BJ (cell line): ENCODE measurements at places on chromosomes 2 and 18. TPM values are rescaled to one million over a fixed set of nuclear protein-coding genes. Genes with fewer than 3 reads are reported as not detected.

DNA sequence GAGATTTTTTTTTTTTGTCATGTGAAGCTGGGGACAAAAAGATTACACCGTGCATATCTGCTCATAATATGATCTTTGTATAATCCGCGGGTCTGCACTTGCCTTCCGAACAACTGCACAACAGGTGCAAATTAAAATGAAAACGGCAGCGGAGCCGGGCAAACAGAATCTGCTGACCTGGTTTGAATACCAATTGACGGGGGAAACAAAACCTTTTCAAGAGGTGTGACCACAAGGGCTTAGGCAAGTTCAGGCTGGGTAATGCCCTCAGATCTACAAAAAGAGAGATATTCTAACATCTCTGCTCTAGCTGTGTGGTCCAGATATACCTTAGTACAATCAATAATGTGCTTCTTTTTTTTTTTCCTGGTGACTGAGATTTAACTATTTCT is 88.5 kb downstream of the ZEB2 start:
- DNase-seq, result no peak

- DNase-seq, result peak; percentile 9
These were observed 15.8 kb upstream of the ZAP70 start for GRCh38 chr2:97697252-97698235.

- DNase-seq, result no peak
These were observed 31.9 kb downstream of the NRP2 start for GRCh38 chr2:205714058-205714776.

- DNase-seq, result no peak
These were observed 223.7 kb downstream of the SOX11 start for GRCh38 chr2:5915881-5916310.

- DNase-seq, result no peak
These were observed at the start of gene GTF2A1L for GRCh38 chr2:48617618-48618017. Gene GTF2A1L, plus strand, starts transcription at chr2:48617856. Its CDS starts 19 bp downstream, at chr2:48617875.

DNA sequence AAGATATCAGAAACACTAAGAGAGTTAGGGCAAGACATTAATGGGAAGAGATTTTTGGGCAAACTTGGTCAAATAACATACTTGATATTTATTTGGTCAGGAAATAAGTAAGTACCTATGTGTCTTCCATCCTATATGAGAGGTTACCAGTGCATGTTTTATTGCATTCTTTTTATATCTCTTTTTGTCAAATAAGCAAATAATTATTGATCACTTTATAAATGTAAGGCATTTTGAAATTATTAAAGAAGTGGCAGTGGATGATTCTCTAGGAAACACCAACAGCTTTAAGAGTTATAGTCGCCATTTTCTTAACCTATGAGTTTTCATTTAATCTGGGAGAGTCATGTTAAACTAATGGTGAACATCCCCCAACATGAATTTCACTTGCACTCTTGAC is 453.3 kb downstream of the MEIS1 start:
- DNase-seq, result no peak

DNA sequence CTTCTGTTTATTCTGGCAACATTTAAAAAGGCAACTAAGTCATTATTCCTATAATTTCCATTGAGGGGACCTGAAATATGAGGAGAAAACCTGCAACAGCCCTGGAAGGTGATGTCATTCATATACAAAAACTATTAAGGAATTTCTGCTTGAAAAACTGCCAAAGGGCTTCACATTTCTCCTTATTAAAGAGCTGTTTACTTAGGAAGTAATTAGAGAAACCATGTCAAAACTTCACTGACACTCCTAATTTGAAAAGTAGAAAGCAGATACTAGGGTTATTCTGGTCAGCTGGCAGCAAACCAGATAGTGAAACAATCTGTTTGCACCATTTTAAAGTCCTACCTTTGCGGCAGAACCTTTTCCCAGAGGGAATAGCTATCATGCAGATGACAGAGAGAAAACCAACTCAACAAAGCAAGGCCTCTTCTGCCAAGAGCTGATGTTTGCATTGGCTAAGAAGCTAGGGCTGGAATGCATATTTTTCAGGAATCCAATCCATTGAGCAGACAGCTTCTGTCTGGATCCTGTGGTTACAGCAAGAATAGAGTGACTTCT is 592.2 kb upstream of the SYT4 start:
- DNase-seq, result no peak

DNA sequence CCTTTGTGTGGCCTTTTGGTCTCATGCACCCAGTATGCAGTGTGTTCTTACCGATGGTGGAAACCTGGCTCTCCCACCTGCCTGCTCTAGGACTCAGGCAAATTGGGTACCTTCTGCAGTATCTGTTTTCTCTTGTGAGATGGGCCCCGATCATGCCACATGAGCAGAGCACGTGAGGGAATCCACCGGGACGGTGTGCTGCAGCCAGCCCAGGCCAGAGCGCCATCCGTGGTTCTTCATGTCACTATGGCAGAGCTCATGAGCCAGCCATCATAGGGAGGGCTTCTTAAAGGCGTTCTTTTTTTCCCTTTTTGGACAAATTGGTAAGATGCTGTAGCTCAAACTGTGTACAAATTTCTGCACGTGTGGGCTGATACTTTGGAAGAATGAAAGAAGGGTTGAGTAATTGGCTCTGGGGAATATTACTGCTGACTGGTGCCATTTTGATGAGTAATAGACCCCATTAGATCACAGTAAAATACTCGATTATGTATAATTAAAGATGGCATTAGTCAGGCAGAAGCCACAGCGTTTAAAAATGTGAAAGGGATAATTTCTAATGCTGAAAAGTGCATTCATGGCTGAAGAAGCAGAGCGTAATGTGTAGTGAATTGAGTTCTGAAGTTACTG is 19.2 kb downstream of the SH3RF3 start:
- DNase-seq, result no peak

DNA sequence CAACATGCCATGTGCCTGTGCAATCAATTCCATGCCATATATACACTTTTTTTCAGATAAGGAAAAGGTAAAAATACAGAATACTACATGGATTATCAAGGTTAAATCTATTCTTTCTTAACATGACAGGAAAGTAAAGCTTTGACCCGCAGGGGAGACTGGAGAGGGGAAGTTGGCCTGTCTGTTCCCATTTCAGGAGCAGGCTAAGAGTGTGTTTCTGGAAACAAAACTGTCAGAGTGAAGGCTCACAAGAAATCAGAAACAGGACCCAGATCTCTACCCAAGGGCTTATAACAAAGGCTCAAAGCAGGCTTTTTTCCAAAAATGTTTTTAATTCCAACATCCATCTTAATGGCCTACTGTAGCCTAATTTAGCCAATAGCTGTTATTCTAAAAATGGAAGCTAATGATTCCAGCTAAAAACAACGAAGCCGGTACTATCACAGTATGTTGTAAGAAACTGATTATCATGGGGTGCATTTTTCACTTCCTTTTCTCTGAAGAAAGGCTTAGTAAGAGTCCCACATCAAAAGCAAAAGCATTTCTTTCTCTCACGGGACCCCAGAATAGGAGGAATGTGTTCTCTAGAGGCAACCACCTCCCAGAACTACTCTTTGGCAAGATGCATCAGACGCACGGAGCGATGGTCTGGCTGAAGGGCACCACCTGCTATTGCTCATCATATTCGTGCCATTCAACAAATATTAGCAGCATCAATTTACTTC is 41.4 kb downstream of the FECH start:
- DNase-seq, result no peak

- DNase-seq, result no peak
These were observed 117.6 kb upstream of the PID1 start for GRCh38 chr2:229388731-229389130.

- DNase-seq, result no peak
These were observed 154.3 kb downstream of the UXS1 start for GRCh38 chr2:106039634-106040315.

- DNase-seq, result no peak
These were observed 68.5 kb downstream of the NCOA1 start for GRCh38 chr2:24559473-24560113.

DNA sequence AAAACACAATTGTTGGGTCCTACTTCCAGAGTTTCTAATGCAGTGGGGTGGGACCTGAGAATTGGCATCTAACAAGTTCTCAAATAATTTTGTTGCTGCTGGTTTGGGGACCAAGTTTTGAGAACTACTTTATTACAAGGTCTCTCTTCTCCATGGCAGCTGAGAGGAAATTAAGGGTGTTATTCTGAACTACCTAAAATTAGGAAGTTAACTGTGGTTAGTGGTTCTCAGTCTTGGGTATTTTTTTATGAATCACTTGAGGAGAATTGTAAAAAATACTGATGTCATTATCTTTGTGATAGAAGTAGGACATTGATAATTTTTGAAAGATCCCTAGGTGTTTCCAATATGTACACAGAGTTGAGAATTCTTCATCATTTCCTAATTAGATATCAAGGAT is 210.2 kb downstream of the MC4R start:
- DNase-seq, result no peak

FBXO48 gene
- 0.49 and 0.97 TPM in 2 replicates for polyA plus RNA-seq

TGFA gene
- 0.06 and 0.13 TPM in 2 replicates for polyA plus RNA-seq

- no peak for DNase-seq
These were observed 2.1 kb downstream of the SLC39A10 start for GRCh38 chr2:195659114-195659513.

DNA sequence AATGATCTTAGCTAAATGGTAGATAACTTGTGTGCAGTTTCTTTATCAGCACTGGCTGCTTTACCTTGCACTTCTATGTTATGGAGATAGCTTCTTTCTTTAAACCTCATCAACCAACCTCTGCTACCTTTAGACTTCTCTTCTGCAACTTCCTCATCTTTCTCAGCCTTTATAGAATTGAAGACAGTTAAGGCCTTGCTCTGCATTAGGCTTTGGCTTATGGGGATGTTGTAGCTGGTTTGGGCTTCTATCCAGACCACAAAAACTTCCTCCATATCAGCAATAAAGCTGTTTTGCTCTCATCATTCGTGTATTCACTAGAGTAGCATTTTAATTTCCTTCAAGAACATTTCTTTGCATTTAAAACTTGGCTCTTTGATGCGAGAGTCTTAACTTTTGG is 123.7 kb downstream of the PIK3C3 start:
- DNase-seq, result no peak

STON1 gene
- polyA plus RNA-seq, result 4.0 and 5.6 TPM in 2 replicates

GRCh38 chr2:20448977-20449306 is 2.1 kb downstream of the RHOB start:
- no peak for DNase-seq

LDLRAD4 gene
- 0.07 TPM in 1 of 2 replicates, not detected in the other for polyA plus RNA-seq

COX7A2L gene
- 153 and 200 TPM in 2 replicates for polyA plus RNA-seq

GRCh38 chr2:83109284-83109683 is 1349.8 kb downstream of the SUCLG1 start:
- DNase-seq, result no peak

DNA sequence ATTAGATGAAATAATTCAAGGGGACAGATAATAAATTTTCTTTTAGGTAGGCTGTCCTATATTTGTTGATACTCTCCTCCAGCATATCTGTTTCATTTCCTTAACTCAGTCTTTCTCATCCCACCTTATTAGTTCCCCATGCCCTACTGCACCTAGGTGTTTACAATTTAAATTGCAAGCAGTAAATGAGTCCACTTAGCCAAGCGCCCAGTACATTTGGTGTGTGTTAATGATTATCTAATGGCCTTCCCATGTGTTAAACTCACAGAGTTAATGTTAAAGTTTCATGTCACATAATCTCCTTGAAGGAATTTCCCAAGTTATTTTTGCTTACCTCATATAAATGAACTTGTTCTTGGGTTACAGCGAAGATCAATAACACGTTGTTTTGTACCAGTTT is 31.2 kb downstream of the ITGB6 start:
- DNase-seq, result no peak

DNA sequence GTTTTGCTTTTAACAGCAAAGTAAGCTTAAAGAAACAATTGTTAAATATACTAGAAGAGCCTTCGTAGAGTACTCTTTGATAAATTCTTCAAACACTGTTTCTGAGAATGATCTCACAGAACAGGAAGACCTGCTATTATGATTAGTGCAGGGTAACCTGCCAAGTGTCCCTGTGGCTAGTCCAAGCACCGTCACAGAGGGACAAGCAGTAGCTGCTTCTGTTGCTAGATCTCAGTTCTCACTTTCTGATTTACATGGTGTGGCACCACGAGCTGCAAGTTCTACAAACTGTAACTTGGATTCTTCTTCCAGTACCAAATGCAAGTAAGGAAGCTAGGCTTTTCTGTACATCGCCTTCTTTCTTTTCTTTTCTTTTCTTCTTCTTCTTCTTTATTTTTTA is 121.5 kb downstream of the PIEZO2 start:
- no peak for DNase-seq

- no peak for DNase-seq
These were observed 640 bp downstream of the SLC39A6 start for GRCh38 chr18:36128530-36128870.

GRCh38 chr2:217727801-217728200 is 275.0 kb downstream of the TNS1 start:
- DNase-seq, result no peak

TFPI gene
- 10.9 and 28.2 TPM in 2 replicates for polyA plus RNA-seq

ACVR1C gene
- polyA plus RNA-seq, result 0.01 and 0.04 TPM in 2 replicates

DNA sequence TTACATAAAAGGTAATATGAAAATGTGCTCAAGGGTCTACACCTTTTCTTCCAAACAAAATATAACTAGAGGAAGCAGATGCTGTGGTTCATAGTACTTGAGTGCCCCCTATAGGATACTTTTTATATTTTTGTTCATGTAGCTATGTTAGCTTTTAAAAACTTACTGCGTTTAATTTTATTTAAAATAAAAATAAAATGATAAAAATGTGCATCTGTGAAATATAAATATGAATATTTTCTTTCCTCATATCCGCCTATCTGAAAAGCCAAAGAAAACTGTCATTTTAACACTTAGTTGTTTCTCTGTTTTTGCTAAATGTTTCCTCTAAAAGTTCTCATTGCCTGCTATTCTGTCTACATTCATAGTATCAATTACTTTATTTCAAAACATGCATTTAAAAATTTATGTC is 9.6 kb upstream of the LRP1B start:
- no peak for DNase-seq

- DNase-seq, result no peak
These were observed 11.9 kb downstream of the MREG start for GRCh38 chr2:216001216-216002100.

NOTO gene
- not detected in 2 replicates for polyA plus RNA-seq

- DNase-seq, result no peak
These were observed 98.4 kb upstream of the GULP1 start for GRCh38 chr2:188193230-188193629.

CLEC4F gene
- polyA plus RNA-seq, result not detected in 2 replicates

DNA sequence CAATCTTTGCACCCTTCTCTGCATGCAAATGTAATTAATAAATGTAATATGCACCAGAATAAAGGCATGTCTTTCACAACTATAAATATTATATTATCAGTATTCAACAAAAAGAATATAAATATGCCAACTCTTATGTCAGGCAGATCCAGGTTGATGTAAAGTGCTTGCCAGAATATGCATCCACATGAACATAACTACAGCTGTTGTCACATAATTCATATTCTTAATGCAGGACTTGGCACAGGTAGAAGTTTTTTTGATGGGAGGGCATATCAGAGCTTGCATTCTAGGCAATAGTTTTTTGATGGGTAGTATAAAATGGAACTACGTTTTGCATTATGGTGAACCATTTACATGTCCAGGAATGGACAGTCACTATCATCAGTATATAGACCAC is 544.3 kb downstream of the ZNF804A start:
- DNase-seq, result no peak

GRCh38 chr2:216118474-216118873 is 9.3 kb downstream of the XRCC5 start:
- no peak for DNase-seq
